ENCODE measurements at places on chromosomes 1 and 21. TPM values are rescaled to one million over a fixed set of nuclear protein-coding genes. Genes with fewer than 3 reads are reported as not detected.

The PTCH2 gene
- total RNA-seq: 0.06 TPM

The NIBAN1 gene
- total RNA-seq: 17.4 TPM

The VASH2 gene
- not detected for total RNA-seq

The CEPT1 gene
- 47.5 TPM for total RNA-seq

Data from bladder microvascular endothelial cell (primary cell).